Nephron progenitor cell (in vitro differentiated cells): ENCODE measurements at places on chromosomes 1 and 21.

- DNase-seq = no peak
Measured at GRCh38 chr1:55685560-55685959, 470.4 kb upstream of the USP24 start.

GRCh38 chr1:19704247-19705113 lies 39.8 kb downstream of the HTR6 start:
- DNase-seq = peak; percentile 90

DNA sequence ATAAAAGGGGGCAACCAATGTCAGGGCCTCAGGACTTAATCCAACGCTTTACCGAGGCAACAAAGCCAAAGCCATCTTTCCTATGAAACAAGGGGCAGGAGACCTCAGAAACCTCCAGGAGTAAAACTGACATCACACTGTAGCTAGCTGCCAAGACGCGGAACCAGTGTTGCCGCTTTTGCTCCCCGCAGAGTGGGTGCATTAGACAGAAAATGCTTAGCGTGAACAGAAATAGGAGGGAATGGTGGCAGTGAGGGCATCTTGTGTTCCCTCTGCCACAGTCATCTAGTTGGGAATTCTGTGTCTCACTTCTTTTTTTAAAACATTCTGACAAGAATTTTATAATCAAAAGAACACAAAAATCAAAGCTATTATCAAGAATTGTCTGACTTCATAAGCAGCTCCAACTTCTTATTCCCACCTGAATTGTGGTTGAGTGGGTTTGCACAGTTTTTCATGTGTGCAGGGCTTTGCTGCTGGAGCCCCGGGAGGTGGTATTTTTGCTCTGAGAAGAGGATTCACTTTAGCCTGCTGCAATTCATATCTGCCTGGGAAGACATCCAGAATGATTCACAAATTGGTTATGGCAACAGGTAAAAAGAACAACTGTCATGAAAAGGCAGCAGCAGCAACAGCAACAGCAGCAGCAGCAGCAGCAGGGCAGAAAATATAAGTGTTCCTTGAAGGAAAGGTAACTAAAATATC lies 82.2 kb upstream of the DIRAS3 start:
- DNase-seq = no peak

- DNase-seq = peak; percentile 44
Measured at GRCh38 chr1:34166191-34166624, 1.2 kb upstream of the CSMD2 start.

GRCh38 chr1:160665330-160666078 lies 18.7 kb upstream of the SLAMF1 start:
- no peak for DNase-seq

DNA sequence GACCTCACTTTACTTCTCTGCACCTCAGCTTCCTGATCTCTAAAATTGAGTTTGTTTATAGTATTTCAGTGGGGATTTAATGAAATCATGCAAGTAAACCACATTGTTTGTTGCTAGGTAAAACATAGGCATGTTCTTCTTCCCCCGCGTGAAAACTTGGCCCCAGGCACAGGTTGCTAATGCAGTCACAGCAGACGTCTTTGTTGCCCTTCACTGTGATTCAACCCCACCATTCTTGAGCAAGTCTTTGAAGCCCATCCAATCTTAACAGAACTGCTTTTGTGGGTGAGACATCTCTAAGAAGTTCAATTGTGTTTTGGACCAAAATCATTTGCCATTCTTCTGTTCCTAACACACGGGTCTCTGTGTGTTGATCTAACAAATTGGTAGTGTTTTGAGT lies 185.5 kb downstream of the ZNF281 start:
- DNase-seq = no peak

- no peak for DNase-seq
Measured at GRCh38 chr1:118202076-118202608, 17.1 kb upstream of the SPAG17 start.

DNA sequence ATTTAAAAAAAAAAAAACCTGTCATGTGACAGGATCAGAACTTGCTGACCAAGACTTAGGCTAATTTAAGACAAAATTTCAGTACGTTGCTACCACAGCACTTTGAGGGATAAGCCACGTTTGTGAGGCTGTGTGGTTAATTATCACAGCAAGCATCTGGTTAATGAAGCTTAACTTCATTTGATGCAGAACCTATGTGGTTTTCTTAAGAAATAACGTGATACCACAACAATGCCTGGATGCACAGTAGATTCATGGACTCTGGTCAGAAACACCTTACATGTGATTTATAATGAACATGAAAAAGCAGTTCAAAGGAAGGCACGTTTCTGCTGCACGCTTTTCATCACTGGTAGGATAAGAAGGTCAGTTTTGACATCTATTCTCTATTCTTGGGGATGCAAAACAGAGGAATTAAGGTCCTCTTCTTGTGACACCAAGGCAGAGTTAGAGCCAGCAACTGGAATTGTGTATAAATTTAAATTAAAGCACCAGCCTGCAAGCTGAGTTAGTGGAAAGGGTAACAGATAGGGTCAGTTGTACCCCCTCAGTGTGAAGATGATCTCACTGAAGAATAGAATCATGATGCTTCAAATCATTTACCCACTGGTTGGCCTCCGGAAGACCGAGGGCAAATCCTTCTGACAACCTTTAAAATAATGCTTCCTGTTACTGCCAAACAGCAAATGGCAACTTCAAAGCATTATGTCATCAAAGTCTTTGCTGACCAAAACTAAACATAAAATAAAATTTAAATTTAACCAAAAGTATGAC lies 6.0 kb upstream of the KRTAP8-1 start:
- DNase-seq = no peak

GRCh38 chr1:41236781-41237180 lies 5.3 kb downstream of the SCMH1 start:
- no peak for DNase-seq

DNA sequence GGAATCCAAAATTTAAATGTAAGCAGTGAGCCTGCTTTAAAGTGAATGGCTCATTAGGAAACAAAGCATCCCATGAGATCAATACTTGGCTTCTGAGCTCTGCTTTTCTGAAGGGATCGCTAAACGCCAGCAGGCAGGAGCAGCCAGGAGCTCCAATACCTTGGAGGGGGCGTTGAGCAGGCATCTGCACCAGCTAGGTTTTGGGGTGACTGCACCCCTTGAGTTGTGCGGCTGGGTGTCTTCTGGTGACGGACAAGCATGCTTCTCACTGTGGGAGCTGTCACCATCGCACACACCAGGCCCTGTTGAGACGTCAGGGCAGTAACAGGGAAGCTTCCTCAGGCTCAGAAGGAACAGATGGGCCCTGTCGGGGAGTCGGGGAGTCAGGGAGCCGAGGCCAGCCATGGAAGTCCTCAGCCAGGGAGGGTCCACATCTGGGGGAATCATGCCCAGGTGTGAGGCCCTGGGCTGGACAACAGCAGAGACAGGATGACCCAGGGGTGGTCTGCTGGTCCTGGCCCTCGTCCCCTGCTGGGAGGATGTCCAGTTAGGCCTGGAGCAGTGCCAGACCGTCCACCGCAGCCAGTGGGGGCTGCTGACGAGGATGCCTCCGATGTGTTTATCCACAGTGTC lies 57.9 kb upstream of the ADARB1 start:
- DNase-seq = no peak

- DNase-seq = no peak
Measured at GRCh38 chr1:117861694-117862093, 67.7 kb downstream of the GDAP2 start.

DNA sequence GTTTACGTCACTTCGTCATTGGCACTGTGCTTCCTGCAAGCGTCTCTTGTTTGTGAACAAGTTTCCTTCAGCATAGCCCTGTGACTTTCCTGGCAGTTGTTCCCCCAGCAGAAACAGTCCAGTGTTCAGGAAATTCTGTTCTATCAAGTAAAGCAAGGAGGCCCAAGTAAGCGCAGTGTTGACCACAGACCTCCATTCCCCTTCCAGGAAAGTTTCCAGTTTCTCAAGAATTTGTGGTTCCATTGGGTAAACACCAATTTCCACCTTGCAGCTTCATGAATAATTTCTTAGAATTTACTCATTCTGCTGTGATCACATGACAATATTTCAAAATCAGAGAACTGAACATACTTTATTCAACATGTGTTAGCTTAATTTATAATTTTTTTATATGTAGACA lies 88.5 kb upstream of the ETV3 start:
- DNase-seq = no peak

DNA sequence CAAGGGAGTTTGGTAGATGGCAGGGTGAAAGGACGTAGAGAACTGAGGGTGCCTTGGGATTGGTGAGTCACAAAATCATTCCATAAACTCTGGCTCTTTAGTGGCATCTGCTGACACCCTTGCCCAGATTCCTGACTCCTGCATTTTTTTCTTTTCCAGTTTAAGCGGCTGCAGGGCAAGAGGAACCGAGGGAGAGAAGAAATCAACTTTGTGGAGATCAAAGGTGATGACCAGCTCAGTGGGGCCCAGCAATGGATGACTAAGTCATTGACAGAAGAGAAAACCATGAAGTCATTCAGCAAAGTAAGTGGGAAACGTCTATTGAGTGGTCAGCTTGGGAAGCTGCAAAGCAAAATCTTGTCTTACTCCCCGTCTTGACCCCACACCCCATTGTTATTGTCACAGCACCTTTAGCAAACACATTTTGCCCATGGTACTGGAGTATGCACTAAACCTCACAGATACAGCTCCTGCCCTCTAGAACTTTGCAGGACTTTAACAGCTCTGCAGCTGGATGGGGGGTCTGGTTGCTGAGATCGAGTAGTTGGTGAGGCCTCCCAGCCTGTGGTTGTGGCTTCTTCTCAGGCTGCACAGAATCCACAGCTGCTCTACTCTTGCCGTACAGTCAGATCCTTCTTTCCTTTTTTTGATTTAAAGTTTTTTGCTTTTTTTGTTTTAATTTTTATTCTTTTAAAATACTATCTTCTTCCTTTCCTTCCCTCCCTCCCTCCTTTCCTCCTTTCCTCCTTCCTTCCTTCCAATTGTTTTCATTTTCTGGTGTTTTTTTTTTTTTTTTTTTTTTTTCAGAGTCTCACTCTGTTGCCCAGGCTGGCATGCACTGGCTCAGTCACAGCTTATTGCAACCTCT lies 21.9 kb downstream of the SH2D2A start:
- no peak for DNase-seq

GRCh38 chr1:202112859-202113689 lies 9.6 kb upstream of the GPR37L1 start:
- DNase-seq = no peak

- DNase-seq = no peak
Measured at GRCh38 chr1:40363721-40364120, 9.8 kb upstream of the SMAP2 start.

- no peak for DNase-seq
Measured at GRCh38 chr1:26922901-26923300, 1.4 kb downstream of the NUDC start.

DNA sequence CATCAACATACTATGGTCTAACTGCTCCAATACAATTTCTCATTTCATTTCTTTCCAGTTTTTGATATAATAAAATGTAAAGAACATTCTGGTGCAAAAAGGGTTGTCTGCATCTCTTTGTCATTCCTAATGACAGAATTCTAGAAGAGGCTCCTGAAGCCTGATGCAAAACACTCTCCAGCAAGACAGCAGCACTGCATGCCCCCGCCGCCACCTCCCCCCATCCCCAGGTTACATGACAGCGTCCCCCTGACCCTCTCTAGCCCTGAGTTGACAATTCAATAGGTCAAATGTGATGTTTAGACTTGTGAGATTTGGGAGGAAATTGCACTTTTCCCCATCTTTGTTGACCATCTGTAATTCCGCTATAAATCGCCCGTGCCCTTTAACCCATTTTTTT lies 64.6 kb upstream of the C1orf21 start:
- peak; percentile 21 for DNase-seq

DNA sequence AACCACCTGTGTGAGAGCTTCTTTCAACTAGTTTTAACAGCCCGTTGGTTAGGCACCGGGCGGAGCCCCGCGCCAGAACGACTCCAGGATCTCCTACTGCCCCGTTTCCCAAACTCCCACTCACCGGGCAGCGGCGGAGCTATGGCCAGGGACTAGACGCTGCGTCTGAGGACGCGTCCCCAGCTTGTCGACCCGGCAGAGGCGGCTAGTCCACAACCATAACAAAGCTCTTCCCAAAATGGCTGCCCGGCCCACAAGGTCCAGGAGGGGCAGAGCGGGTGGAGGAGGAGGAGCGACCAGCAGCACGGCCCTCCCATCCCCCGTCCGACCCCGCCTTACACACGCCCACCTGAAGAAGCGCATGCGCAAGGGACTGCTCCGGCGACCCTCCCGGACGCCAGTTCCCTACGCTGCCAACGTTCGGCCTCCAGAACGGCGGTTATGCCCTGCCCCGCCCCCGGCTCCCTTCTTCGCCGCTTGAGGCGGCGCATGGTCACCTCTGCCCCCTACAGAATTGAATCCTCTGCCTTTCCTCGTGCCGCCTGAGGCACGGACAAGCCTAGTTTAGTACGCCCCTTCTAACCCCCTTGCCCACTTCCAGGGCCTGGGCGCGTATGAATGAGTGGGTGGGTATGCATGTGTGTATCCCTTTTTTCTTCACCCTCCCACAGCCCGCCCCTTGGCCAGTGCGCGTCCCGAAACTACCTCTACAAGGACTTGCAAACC lies at the start of gene GPBP1L1:
Gene GPBP1L1, minus strand, starts transcription at position 246 of the 726 bp plus-strand sequence. CDS start 27,446 bp downstream, outside the sequence.
- DNase-seq = peak; percentile 98

GRCh38 chr1:3780901-3781300 lies 8.4 kb downstream of the SMIM1 start:
- no peak for DNase-seq

- peak; percentile 6 for DNase-seq
Measured at GRCh38 chr1:245045087-245045881, 109.5 kb upstream of the KIF26B start.

DNA sequence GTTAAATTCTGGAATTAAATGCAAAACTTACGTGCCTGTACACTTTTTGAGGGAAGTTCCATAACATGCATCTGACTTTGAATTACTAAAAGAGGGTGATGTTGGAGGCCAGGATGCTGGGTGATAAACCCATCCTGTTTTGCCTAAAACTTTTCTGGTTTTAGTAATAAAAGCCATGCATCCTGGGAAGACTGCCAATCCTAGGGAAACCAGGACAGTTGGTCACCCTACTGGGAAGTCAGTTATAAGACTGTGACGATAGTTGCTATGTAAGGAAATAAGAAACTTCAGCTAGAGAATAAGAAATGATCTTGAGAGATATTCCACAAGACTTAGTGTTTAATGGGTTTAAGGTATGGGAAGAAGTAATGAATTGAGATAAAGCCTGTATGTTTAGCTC lies 336.6 kb upstream of the LYPLAL1 start:
- DNase-seq = no peak

DNA sequence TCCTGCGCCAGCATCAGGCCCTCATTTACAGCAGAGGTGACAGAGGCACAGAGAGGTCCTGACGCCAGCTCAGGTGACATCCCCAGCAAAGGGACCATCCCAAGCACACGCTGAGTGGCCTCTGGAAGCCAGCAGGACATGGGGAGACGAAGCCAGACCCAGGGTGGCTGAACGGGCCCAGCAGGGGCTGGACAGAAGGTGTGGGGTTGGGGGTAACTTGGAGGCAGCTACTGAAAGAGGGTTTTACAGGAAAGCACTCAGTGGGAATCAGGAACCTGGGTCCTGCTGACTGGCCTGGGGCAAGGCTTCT lies 1.6 kb upstream of the ARHGEF16 start:
- DNase-seq = no peak

DNA sequence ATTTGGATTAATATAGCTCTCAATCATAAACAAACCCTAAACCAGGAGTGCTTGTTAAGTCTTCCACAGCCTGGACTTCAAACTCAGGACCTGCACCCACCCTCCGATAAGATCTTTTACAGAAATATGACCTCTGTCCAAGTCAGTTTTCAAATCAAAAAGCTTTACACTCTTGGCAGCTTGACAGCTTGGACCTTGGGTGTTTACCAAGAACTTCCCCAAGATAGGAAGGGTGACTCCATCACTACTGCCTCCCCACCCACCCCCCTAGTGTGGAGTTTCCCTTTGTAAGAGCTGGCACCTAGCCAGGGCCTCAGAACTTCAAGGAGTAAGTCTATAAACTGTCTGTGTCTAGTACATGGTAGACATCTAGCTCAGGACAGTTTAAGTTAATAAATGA lies 9.6 kb downstream of the BCAR3 start:
- DNase-seq = no peak
